ENCODE measurements at places on chromosomes 4 and X. TPM values are rescaled to one million over a fixed set of nuclear protein-coding genes. Genes with fewer than 3 reads are reported as not detected.

KDR gene
- total RNA-seq = 0.10 TPM

UGT8 gene
- total RNA-seq = 0.14 TPM

TMEM131L gene
- total RNA-seq = 6.4 TPM

GLOD5 gene
- total RNA-seq = not detected

SPATA4 gene
- 0.24 TPM for total RNA-seq

SPANXN4 gene
- total RNA-seq = not detected

FREM3 gene
- not detected for total RNA-seq

KLF8 gene
- not detected for total RNA-seq

PF4V1 gene
- total RNA-seq = not detected

ERAS gene
- 0.16 TPM for total RNA-seq

C4orf51 gene
- total RNA-seq = not detected

AREG gene
- total RNA-seq = 21.5 TPM

GRID2 gene
- total RNA-seq = not detected

ARX gene
- total RNA-seq = 0.25 TPM

UGT2B11 gene
- 0.11 TPM for total RNA-seq

VCX3A gene
- not detected for total RNA-seq

PLK4 gene
- total RNA-seq = 13.2 TPM

ATOH1 gene
- total RNA-seq = not detected

HOPX gene
- total RNA-seq = not detected

TMPRSS11F gene
- not detected for total RNA-seq

CFAP47 gene
- not detected for total RNA-seq

CA5B gene
- total RNA-seq = 2.5 TPM

DCHS2 gene
- 0.01 TPM for total RNA-seq

HSFX3 gene
- not detected for total RNA-seq

ZNF157 gene
- 0.03 TPM for total RNA-seq

POF1B gene
- total RNA-seq = 2.0 TPM

SLC9B1 gene
- not detected for total RNA-seq

HGFAC gene
- 0.14 TPM for total RNA-seq

SMIM10L2A gene
- 0.15 TPM for total RNA-seq

PCDH10 gene
- 0.11 TPM for total RNA-seq

MAGEA4 gene
- not detected for total RNA-seq

ESX1 gene
- total RNA-seq = 0.09 TPM

TMEM47 gene
- total RNA-seq = 1.5 TPM

GABRA4 gene
- total RNA-seq = not detected

GLRA3 gene
- total RNA-seq = not detected

SCRG1 gene
- total RNA-seq = not detected

MAGED1 gene
- 78.3 TPM for total RNA-seq

MTM1 gene
- 5.3 TPM for total RNA-seq

NHS gene
- total RNA-seq = 2.0 TPM

PRSS12 gene
- total RNA-seq = 0.31 TPM
